ENCODE measurements at places on chromosomes 11 and 22.

DNA sequence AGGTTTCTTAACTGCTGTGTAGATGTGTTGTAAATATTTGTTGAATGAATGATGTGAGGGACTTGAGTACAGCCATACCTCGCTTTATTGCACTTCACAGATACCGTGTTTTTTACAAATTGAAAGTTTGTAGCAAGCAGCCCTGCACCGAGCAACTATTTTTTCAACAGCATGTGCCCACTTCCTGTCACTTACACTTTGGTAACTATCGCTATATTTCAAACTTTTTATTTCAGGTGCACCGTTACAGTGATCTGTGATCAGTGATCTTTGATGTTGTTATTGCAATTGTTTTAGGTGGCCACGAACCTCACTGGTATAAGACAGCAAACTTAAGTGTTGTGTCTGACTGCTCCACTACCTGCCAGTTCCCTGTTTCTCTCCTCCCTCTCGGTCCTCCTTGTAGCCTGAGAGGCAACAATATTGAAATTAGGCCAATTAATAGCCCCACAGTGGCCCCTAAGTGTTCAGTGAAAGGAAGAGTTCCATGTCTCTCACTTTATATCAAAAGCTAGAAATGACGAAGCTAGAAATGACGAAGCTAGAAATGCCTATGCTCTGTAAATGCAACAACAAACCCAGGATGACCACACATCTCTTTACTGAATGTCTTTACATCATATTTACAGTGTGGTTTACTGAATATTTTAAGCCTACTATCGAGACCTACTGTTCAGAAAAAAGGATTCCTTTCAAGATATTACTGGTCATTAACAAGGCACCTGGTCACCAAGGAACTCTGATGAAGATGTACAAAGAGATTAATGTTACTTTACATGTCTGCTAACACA is 1.0 kb downstream of the SFI1 start:
- no peak for DNase-seq

DNA sequence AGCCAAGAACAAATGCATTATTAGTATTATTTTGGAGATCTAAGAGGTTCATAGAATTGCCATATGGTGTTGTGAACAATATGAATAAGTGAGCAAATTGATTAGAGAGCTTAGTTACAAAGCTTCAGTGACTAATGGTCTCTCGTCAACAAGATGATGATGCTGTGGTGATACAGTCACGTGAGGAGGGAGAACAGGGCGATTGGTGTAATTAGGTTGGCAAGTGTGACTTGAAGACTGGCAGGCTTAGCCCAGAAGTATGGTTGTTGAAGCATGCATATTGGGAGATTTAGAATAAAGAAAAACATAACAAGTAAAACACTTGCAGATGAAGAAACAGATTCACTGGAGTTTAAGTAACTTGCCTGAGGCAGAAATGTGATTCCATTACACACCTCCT is 100.6 kb upstream of the SORL1-AS1 start:
- DNase-seq, result no peak

GRCh38 chr11:96229354-96229977 is 113.5 kb downstream of the MAML2 start:
- no peak for DNase-seq

GRCh38 chr11:134939905-134940304 is 527.9 kb upstream of the B3GAT1 start:
- no peak for DNase-seq

DNA sequence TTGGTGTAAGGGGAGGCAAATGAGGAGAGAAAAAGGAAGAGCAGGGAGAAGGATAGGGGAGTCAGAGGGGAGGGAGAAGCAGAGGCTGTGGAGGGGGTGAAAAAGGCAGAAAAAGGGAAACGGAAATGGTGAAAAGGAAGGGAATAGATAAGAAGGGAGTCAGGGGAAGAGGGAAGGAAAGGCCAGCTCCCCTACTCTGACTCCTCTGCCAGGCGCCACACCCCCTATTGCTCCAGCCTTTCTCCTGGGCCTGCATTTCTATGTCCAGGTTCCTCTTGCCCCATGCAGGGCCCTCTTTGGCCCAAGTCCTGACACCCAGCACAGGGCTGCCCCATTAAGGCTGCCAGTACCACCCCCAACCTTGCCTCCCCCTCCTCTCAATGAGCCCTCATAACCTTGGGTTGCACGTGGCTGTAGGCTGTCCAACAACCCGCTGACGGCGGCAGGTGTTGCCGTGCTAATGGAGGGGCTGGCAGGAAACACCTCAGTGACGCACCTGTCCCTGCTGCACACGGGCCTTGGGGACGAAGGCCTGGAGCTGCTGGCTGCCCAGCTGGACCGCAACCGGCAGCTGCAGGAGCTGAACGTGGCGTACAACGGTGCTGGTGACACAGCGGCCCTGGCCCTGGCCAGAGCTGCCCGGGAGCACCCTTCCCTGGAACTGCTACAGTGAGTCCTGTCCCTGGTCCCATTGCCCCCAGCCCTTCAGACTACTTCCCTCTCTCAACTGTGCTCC is 3.4 kb upstream of the NHERF4 start:
- no peak for DNase-seq

- DNase-seq, result no peak
Observed at GRCh38 chr11:9761441-9761945, 97.6 kb downstream of the SWAP70 start.

DNA sequence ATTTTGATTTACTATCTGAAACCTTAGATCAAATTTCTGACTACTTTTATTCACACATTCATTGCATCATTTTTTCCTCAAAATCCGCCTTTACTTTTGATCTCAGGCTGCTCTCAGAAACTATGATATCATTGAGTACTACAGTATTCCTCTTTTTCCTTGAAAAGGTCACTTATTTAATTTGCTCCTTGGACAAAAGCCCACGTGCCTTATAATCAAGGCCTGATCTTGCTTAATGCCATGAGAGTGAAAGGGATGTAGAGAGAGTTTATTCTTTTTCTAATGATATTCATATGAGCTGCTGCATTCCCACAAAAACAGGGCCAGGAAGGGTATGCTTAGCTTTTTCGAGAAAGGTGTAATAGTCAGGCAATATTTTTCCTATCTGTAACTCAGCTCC is 327.0 kb downstream of the ETS1 start:
- no peak for DNase-seq

DNA sequence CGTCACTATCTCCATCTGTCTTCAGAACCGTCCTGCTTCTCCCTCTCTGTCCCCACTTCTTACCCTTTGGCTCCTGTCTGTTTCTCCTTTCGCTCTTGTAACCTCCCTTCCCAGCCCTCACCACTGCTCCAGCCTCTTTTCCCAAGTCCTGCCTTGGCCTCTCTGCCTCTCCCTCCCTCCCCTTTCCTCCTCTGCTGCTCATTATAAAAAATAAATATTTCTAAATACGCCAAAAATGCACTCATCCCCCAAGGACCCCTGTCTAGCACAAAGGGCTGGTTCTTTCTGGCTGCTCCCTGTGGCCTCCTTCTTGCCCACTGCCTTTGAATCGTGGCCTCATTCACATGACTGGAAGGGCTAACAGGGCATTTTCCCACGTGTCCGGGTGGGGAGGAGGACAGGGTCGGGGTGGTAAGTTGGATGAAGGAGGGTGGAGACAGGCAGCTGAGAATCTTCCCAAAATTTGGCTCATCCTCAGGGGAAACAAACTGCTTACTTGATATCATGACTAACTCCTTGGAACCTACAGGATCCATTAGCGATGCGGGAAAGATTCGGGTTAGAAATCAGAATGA is 26.4 kb upstream of the OAF start:
- no peak for DNase-seq

DNA sequence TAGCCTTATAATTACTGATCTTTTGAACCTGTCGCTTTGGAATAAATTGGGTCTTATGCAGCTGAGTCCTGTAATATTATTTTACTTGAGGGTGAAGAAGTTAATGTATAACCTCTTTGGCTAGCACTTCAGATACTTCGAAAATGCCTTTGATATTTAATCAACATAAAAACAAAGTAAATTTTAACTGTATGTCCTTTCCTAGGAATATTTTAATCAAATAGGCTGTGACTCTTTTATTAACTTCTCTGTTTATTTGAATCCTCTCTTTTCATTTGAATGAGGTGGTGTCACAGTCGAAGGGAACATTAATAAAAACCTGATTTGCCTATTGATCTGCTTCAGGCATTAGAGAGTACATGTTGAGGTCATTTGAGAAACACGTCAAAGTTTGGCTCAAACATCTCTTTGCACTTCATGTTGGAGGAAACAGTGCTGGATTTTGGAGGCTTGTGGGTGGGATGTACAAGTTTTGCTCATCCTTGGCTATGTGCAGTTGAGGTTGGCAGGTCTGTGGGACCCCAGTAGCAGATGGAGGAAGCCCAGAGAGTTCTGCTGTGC is 143.6 kb downstream of the NCAM1 start:
- no peak for DNase-seq

- no peak for DNase-seq
Observed at GRCh38 chr11:11973361-11973800, 35.0 kb downstream of the DKK3 start.

DNA sequence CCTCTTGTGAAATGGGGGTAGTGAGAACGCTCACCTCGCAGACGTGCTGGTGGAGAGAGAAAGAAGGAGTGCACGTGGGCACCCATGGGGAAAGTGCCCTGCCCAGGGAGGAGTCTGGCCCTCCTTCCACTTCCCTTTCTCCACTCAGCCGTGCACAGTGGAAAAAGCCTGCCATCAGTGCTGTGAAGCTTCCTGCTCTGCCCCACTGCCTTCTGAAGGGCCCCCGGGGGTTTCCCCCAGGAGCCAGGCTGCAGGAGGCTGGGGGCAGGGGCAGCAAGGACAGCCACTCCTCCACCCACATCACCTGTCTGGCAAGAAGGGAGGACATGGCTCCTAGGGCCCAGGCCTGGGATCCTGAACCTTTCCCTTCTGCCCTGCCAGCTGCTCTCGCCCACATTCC is 7.6 kb downstream of the TP53I11 start:
- DNase-seq, result peak; percentile 49

DNA sequence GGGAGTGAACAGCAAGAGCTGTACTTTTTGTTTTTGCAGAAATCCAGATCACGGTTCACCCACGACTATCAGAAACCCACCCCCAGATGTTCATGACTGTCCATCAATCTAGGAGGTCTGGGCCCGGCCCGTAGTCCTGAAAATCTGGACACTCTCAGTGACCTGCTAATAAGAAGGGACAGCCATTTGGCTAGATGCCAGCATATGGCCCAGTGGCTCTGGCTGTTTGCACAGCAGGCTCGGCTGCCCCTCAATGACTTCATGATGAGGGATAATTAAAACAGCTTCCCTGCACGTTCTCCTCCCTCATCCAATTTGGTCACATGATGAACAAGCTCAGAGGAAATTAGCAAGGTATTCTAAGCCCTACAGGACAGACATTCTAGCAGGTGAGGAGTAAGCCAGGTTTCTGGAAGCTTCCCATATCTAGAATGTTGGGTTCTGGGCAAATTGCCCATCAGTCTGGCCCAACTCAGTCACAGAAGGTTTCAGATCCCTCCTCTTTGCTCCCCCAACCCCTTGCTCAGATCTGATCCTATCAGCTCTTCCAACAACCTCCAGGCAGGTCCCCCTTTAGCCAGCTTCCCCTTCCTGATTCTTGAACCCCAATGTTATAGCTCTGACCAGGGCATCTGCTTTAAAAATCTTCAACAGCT is 397.3 kb downstream of the SHANK2 start:
- peak; percentile 57 for DNase-seq

GRCh38 chr11:73854680-73855079 is 22.0 kb downstream of the COA4 start:
- DNase-seq, result no peak

GRCh38 chr22:20638507-20638870 is 131.1 kb downstream of the MED15 start:
- no peak for DNase-seq

- DNase-seq, result no peak
Observed at GRCh38 chr22:39738746-39739145, 154.8 kb downstream of the ENTHD1 start.

DNA sequence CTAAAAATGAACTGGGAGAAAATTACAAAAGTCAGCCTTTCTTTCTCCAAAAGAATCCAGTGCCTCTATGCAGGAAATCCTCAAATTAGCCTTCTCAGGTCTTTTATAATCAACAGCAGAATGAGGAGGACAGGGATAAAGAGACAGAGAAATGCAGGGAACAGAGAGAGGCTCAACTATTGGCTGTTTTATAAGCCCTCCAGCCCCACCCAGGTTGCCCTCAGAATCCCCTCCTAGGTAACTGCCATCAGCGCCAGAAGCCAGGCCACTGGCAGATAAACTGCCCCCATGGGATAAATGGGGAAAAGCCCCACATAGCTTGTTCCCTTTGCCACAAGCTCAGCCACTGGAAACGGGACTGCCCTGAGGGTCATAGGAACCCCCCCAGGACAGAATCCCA is 10.9 kb upstream of the HMOX1 start:
- no peak for DNase-seq

GRCh38 chr11:1129143-1129610 is 28.6 kb upstream of the MUC5AC start:
- no peak for DNase-seq

DNA sequence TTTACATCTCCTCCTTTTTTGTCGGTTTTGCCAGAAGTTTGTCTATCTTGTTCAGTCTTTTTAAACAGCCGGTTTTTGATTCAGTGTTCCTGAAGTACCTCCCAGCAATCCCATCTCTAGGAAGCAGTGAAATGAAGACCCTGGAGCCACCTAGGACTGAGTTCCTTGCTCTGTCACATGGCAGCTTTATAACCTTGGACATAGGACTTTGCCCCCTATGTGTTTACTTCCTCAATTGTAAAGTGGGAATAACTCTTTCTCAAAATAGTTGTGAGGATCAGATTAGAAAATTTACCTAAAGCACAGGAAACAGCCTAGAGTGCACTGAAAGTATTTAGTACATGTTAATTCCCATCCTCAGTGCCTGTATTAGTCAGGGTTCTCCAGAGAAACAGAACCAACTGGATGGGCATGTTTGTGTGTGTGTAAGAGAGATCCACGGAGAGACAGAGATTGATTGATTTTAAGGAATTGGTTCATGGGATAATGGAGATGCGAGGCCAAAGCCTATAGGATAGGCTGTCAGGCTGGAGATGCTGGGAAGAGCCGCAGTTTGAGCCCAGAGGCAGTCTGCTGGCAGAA is 20.0 kb downstream of the FAM83F start:
- no peak for DNase-seq

- DNase-seq, result peak; percentile 58
Observed at GRCh38 chr11:95089620-95090542, at the start of gene ENDOD1. TSS of gene ENDOD1 (plus strand) at chr11:95089846. CDS start at chr11:95089928, 82 bp downstream.

- no peak for DNase-seq
Observed at GRCh38 chr11:77141034-77141433, 13.0 kb downstream of the MYO7A start.

DNA sequence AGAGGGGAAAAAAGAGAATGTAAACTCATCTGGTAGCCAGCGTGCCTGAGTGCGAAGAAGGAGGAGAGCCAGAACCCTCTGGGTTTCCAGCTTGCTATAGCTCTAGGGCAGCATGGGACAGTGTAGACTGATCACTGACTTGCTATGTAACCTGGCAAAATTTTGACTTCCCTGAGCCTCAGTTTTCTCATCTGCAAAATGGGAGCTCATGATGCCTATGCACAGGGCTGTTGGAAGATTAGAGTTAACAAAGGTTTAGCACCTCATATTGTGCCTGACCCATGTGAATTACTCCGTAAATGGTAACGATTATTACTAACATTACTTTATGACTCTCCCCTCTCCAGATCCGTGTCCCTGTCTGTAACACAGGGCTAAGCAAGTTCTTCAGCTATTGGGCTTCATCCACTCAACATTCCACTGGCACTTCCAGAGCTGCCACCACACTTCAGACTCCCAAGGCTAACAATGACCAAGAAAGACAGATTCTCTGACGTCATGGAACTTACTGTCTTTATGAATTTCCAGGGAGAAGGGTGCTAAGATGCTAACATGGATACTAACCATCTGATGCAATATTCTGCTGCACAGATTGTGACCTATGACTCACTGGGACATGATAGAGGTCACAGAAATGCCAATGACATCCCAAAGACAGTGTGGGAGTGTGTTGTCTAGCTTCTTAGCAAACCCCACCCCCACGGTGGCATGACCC is 195.2 kb downstream of the TRIM29 start:
- no peak for DNase-seq

Measured in NCI-H1436 (cell line).